ENCODE measurements at places on chromosomes 16 and 17.

GRCh38 chr16:52254746-52255145, 292.2 kb downstream of the TOX3 start:
- DNase-seq: no peak

DNA sequence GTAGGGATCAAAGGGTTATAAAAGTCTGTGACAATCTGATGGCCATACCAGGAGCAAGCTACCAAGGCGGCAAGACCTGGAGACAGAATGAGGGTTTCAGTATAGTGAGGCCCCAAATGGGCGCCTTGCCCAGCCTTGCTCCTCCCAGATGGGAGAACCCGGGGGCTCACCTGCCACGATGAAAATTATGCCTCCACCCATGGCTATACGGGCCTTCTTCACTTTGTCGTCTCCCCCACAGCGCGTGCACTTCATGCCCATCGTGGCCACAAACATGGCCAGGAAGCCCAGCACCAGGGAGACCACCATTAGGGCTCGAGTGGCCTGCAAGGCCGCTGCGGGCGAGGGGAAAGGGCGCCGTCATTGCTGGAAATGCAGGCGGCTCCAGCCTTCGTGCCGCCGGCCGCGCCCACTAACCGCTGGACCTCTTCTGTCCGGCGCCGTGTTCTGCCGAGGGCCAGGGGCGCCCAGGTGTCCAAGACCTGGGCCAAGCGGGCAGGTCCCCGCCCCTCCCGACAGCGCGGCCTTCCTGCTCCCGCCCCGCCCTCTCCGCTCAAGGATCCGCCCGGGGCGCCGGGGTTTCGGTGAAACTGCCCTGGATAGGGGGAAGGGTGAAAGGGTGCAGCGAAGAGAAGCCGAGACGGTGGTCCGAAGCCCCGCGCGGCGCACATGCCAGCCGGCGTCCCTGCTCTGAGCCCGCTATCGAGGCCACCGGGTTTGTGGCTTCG, 1.5 kb downstream of the CLDN7 start:
- peak; percentile 76 for DNase-seq

- DNase-seq: no peak
Observed at GRCh38 chr16:66462912-66463311, 35.8 kb downstream of the BEAN1 start.

DNA sequence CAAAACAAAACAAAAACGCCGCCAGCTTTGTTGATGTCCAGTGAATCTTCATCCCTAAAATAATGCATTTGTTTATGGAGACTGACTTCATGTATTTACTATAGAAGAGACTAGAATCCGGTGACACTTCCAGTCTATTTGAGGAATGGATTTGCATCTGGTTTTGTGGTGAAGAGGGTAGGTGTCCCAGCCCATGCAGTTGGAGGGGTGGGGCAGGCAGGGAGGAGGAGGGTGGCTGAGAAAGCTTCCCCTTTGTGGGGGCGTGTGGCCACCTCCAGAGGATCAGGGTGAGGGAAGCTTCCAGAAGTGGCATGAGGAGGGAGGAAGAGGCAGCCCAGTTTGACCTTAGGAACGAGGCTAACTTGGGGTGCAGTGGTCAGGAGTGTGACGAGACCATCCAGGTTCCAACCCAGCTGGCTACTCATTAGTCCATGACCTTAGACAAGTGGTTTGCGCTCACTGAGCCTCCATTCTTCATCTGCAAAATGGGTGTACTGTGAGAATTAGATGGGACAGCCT, 69.5 kb downstream of the CMIP start:
- DNase-seq: no peak

DNA sequence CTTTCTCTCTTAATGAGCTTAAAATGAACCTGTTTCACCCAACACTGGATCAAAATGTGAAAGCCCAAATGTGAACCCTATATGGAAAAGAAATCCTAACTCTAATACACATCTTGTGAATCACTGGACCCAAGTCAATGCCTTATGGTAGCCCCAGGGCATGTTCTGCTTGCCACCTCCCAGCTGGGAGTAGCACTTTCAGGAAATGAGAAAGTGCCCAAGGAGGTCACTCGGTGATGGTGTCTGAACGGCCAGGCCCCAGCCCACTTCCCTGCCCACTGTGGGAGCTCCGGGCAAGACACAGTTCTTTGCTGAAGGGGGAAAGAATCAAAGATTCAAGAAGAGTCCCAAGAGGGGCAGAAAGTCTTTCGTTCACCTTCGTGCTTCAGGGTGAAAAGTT, 46.1 kb downstream of the GTF3C1 start:
- no peak for DNase-seq

GRCh38 chr17:13595599-13595899, 6.2 kb downstream of the HS3ST3A1 start:
- no peak for DNase-seq

DNA sequence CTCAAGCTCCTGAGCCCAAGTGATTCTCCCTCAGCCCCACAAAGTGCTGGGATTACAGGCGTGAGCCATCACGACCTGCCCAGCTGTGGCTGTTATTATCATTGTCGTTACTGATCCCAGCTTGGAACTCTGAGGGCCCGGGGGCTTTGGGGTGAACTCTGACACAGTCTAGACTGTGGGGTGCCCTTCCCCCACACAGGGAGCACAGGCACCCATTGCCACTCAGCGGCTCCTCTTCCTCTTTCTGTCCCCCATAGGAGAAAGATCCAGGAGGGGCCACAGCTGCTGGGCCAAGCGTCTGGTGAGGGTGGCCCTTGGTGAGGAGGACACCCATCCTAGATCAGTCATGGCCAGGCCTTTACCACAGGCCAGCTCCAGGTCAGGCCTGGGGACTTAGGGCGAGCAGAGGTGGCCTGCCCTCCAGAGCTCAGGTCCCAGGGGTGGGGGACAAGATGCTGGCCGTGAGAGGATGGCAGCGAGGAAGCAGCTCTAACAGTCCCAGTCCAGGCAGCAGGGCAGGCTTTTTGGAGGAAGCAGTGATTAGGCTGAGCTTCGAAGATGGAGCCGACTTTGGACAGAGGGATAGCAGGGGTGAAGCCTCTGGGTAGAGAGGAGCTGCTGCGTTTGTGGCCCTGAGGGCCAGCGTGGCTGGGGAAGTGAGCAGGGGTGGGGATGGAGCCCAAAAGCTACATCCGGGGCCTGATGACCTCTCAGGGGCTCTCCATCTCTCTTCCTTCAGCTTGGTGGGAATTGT, 24.7 kb downstream of the TMEM235 start:
- DNase-seq: peak; percentile 70

DNA sequence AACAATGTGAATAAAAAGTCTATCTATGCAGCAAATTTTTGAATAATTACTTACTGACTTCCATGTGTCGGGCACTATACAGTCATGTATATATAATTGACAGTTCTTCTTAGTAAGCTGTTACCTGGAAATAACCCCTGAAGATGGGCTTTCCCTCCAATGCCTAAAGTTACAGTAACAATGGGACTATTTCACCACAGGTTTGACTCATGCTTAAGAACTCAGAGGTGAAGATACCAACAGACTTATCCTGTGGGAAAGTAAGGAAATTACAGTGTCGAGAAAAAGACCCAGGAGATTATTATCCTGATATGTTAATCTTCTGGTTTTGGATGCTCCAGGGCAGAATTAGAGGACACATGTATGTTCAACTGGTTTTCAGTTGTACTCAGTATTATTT, 601.5 kb upstream of the SOX9 start:
- no peak for DNase-seq

- peak; percentile 48 for DNase-seq
Observed at GRCh38 chr16:3797904-3798811, 80.8 kb upstream of the TRAP1 start.

DNA sequence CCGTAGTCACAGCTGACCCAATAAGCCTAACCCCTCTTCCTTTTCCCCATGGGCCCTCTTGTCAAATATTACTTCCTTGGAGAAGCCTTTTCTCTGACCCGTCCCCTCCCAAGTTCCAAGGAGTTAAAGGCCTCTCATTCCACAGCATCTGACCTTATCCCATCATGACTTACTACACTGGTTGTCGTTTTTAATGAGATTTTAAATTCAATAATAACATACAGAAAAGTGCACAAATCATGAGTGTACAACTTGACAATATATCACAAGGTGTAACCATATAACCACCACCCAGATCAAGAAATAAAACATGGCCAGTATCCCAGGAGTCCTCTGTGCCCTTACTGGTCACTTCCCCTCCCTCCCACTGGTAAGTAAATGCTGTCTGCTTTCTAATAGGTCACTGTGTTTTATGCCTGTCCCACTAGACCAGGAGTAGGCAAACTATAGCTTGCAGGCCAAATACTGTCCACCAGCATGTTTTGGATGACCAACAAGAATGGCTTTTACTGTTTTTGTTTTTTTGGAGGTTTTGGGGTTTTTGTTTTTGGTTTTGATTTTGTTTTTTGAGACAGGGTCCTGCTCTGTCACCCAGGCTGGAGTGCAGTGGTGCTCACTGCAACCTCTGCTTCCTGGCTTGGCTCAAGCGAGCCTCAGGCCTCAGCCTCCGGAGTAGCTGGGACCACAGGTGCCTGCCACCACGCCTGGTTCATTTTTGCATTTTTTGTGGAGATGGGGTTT, 1.2 kb upstream of the FDXR start:
- no peak for DNase-seq

GRCh38 chr16:70390774-70391173, 44.1 kb downstream of the DDX19A start:
- no peak for DNase-seq

- DNase-seq: no peak
Observed at GRCh38 chr17:5365831-5366230, 53.6 kb downstream of the NUP88 start.

GRCh38 chr17:19579867-19580565, 46.4 kb downstream of the SLC47A1 start:
- no peak for DNase-seq

DNA sequence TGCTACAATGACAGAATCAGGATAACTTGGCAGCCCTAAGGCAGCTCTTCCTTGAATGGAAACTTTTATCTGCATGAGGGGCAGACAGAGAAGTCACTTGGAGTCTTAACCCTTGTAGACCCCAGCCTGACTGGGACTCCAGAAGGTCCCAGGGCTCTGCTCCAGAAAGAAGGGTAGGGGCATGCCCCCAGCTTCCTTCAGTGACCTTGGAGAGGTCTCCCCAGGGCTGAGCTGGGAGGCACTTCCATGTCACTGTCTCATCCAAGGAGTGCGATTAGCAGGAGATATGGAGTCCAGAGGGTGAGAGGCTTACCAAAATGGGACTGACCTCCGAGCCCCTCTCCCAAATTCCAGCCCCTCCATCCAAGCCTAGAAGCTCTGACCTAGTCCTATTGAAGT, 3.4 kb upstream of the NLRC5 start:
- DNase-seq: no peak

DNA sequence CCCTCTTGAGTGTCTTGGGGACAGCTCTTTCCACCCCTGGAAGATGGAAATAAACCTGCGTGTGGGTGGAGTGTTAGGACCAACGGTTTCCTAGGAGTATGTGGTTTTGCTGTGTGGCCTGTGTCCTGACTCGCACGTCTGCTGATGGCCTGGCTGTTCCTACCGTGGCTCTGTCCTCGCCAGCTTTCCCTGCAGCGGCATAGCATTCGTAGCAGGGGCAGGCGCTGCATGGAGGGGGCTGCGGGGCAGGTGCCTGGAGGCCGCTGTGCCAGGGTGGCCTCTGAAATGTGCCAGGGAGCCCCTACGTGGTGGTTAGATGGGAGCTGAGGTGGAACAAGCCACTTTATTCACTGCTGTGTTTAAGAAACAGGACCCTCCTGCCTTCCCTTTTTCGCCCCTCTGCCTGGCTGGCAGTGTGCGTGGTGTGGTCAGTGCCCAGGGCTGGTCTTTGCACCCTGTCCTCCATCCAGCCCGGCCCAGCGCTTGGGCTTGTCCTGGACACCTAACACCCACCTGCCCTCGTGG, 10.6 kb downstream of the SLC16A3 start:
- DNase-seq: peak; percentile 69

DNA sequence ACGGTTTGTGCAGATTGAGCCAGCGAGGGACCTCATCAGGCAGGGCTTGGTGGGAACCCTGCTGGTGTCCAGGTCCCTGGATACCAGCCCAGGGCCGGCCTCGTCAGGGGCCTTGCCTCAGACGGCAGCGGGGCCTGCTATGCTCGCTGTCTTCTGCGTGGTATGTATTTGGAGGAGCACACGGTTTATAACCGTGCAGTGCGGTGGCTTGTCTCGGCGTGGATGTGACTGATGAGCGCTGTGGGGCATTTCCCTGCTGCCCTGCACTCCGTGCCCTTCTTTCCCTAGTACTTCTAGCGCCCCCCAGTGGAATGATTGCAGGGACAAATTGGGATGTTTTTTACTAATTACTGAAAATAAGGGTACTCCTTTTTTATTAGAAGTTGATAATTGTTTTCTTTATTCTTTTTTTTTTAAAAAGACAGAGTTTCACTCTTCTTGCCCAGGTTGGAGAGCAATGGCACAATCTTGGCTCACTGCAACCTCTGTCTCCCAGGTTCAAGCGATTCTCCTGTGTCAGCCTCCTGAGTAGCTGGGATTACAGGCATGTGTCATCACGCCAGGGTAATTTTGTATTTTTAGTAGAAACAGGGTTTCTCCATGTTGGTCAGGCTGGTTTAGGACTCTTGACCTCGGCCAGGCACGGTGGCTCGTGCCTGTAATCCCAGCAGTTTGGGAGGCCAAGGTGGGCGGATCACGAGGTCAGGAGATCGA, 15.3 kb downstream of the TBCD start:
- DNase-seq: no peak

GRCh38 chr17:61476476-61477203, 24.4 kb downstream of the TBX4 start:
- no peak for DNase-seq

GRCh38 chr17:73998653-73999645, 204.5 kb upstream of the RPL38 start:
- DNase-seq: peak; percentile 77

DNA sequence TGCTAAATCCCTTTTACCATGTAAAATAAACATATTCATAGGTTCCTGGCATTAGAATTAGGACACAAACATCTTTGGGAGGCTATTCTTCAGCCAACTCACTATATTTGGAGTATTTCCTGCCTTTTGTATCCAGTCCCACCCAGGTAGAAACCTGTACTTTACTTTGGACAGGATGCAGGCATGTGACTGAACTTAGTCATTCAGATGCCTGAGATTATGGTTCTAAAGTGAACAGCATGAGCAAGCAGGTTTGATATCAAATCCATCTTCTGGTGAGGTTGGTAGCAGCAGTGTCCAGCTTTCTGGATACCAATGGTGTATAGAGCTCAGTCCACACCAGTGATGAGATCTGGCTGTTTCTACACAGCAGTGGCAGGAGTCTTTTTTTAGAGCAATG, 20.2 kb downstream of the CA10 start:
- DNase-seq: no peak

GRCh38 chr16:77636615-77637014, 85.7 kb upstream of the NUDT7 start:
- no peak for DNase-seq

- DNase-seq: no peak
Observed at GRCh38 chr17:77475016-77475976, 334.5 kb downstream of the SEC14L1 start.

GRCh38 chr17:28698253-28698941, 13.3 kb downstream of the PROCA1 start:
- no peak for DNase-seq

All from Right ventricle myocardium inferior (tissue), 1 donor.